NCI-H226 (cell line): ENCODE measurements at places on chromosomes 7 and 10.

GRCh38 chr10:89576022-89576421, 40.6 kb upstream of the SLC16A12 start:
- no peak for DNase-seq

- DNase-seq: no peak
Observed at GRCh38 chr7:132828502-132828901, 252.2 kb upstream of the PLXNA4 start.

DNA sequence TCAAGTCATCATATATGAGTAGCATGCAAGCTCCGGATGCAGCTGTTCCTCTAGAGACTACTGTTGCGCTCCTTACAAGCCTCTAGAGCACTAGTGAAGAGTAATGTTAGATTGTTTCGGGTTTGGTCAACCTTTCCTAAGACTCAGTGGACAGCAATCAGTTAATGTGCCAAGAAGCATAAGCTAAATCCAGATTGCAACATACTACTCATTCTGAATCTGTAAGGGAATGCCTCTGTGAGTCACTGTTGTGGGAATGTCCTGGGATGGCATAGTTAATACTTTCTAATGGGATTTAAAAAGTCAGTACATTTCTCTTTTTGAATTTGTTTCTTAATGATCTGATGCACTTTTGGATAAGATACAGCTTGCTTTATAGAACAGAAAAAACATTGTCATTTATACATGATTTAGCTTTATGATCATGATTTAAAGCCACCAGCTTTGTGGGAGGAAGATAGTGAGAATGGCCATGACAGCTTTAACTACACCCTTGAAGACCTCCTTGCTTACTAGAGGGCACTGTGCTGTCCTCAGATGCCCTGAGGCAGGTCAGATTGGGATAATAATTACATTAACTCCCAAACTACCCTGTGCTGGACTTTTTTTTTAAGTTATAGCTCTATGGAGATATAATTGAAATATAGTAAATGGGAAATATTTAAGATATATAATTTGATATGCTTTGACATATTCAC, 138.4 kb downstream of the SDK1 start:
- DNase-seq: peak; percentile 99

GRCh38 chr7:149459201-149459539, 1.7 kb downstream of the ZNF777 start:
- DNase-seq: no peak

DNA sequence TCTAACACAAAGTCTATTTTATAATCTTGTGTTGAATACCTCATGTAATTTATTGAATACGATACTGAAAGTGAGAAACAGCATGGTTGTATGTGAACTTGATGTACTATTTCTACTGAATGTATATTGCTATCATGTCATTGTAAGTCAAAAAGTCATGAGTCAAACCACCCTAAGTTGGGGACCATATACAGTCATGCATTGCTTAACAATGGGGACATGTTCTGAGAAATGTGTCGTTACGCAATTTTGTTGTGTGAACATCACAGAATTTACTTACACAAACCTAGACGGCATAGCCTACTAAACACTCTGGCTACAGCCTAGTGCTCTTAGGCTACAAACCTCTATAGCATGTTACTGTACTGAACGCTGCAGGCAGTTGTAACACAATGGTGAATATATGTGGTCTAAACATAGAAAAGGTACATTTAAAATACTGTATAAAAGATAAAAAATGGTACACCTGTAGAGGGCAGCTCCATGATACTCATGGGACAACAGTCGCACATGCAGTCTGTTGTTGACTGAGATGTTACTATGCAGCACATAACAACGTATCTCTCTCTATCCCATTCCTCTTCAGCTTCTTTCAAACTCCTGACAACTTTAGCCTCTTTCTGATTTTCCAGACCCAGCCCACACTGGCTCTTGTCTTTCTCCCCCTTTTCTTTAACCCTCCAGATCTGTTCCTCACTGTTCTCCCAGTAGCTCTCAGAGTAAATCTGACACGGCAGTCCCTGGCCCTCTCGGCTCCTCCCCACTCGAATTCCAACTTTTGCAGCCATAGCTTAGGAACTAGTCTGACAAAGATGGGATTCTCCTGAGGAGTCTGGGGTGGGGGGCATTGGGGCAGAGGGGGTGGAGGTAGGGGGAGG, 90.1 kb downstream of the SNX10 start:
- DNase-seq: no peak

GRCh38 chr10:122306282-122306681, 35.2 kb downstream of the BTBD16 start:
- no peak for DNase-seq

DNA sequence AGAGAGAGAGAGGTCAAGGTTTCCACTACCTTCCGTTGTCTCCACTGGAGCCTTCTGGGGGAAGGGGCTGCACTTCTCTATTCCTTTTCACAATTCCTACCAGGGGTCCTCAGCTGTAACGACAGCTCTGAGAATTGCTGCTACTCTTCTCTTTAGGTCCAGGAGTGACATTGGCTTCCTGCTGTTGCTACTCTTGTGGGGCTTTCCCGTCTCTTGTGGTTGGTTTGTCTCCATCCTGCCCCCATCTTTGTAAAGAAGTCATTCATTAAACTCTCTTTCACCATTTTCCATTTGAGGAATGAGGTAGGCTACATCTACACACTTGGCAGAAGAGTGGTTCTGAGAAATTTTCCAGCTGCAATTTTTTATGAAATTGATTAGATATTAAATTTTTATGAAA, 238.8 kb upstream of the LYZL1 start:
- DNase-seq: no peak

DNA sequence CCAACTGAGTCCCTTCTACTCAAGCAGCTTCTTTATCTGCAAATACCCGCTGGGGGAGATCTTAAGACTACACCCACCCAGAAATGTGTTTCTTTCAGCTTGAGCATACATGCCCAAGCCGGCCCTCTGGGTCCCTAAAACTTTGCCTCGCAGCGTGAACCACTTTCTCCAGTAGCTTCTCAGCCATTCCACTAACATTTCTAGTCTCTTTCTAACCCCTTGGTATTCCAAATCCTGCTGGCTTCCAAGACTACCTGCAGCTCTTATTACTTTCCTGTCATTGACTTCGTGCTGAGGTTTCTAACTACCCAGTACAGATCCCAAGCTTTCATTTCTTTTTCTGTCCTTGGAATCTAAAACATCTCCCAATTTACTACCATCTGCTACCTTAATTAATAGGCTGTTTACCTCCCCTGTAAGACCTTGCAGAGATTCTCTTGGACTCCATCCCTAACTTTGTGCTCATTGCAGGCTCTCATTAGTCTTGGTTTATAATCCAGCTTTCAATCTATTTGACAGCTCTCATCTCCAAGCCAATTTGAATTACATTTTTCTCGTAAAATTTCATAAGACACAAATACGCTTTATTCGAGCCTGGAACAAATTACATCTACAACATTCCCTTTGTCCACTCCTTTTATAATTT, 153.6 kb downstream of the FGFR2 start:
- no peak for DNase-seq

- peak; percentile 87 for DNase-seq
Observed at GRCh38 chr10:76309741-76310587, 878.5 kb downstream of the LRMDA start.

- DNase-seq: no peak
Observed at GRCh38 chr10:3451516-3452172, 279.1 kb upstream of the PITRM1 start.

- DNase-seq: no peak
Observed at GRCh38 chr10:670990-671389, 18.5 kb downstream of the DIP2C start.

GRCh38 chr10:57921140-57921539, 346.6 kb downstream of the IPMK start:
- DNase-seq: no peak

- peak; percentile 54 for DNase-seq
Observed at GRCh38 chr10:34922138-34922537, 107.0 kb upstream of the PARD3 start.

DNA sequence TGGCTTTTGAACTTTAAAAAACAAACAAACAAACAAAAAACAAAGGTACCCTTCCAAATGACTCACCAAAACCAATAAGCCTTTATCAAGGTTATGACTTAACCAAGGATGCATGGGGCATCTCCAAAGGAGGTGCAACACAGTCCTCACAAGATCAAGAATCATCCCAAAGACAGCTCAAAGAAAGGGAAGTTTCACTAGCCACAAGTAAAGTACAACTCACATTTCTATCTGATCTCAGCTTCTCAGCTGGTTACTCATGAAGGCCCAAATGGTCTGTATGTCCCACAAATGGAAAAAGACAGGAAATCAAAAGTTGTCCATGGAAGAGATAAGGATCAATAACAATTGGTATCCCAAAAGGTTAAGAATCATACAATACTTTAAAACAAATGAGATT, 6.0 kb upstream of the MKLN1 start:
- no peak for DNase-seq

DNA sequence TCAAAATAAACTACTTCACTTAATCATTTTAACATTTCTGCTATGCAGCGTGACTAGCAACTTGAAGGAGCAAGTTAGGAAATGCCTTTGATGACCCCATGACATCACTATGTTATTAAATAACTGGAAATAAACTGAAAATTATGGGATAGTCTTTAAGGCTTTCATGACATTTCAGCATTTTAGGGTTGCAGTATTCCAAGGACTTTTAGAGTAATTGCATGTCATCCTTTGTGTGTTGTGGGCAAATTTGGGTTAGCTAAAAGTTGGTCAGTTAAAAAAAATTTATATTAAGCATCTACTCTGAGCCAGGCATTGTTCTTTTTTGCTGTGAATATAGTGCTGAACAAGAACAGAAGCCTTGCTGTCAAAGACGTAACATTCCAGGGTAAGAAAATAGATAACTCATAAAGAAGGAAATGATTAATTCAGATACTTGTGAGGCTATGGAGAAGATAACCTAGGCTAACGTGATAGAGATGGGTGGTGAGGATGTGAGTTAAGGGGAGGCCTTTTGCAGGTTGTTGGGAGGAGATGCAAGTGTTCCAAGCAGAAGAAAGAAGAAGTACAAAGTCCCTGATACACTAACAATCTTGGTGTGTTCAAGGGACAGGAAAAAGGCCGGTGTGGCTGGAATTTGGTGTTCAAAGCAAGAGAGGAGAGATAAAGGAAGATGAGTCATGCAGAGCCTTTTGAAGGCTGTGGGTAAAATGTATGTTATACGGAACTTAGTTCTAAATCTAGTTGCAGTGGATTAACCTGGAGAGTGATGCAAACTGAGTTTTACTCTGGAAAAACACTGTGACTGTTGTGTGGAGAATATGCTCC, 610.2 kb downstream of the AUTS2 start:
- DNase-seq: peak; percentile 74
